ENCODE measurements at places on chromosomes 4 and X.

GRCh38 chrX:110698696-110699095 lies 96.9 kb downstream of the CHRDL1 start:
- no peak for DNase-seq

GRCh38 chr4:151355155-151355554 lies 29.8 kb upstream of the SH3D19 start:
- no peak for DNase-seq

DNA sequence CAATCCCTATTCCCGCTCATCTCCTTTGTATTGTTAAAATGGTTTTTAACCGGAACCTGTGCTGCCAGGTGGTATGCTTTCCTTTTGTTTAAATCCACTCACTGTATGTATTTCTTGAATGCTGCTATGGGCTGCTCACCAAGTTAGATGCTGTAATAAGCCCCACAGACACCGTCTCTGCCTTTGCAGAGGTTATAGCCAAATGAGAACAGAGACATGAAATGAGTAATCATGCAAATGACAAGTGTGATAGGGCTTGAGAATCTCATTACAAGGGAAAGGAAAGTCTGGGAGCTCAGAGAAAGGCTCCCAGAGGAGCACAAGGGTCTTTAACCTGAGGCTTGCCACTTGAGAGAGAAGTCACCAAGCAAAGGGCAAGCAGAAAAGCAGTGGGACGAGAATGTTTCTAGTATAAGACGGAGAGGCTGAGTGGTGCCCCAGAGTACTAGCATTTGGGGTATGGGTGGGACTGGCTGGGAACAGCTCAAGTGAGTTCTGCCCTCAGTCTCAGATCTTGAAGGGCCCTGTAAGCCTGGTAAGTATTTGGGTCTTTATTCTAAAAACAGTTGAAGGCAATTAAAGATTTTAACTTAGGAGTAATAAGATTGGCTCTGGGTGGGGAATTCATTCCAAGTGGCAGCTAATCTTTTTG lies 110.8 kb upstream of the H2AZ1 start:
- DNase-seq, result peak; percentile 55

DNA sequence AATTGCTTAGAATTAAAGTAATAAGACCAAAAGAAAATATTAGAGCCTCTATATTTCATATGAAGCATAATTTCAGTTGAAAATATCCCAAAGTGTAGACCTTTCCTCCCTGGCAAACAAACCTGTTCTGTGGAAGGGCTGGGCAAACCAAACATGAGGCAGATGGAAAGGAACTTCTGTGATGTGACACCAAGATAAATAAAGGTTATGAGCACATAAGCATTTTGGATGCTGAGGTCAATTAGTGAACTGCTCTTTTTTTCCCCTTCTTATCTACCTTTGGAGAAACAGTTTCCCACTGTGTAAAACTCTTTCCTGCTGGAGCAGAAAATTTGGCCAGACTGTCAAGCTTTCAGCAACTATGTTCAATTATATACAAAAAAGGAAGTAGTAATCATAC lies 109.6 kb upstream of the STIM2 start:
- no peak for DNase-seq

DNA sequence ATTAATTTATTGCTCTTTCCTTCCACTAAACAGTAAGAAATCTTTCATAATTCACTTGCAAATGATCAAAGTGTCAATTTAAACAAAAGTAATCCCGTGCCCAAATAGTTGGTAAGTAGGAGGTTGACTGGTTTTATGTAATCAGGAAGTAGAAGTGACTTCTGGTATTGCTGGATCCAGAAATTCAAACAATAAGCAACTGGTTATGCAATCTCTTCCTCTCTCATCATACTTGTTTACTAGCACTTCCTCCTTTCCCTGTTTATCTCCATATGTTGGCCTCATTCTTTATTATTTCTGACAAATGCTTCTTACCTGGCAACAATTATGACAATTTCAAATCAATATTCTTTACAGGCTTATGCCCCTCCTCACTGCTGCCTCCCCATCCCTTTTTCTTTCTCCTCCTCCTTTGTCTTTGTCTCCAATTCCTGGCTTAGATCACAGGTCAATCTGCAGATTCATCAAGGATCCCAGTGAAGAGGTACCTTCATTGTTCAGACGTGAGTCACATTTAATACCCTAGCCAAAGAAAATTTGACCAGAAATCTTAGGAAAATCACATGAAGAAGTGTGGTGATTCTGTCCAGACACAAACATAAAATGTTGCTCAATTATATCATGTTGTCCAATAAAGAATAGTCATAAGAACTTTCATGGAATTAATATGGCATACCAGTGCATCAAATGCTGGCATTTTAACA lies 323.2 kb upstream of the PCDH7 start:
- DNase-seq, result no peak

- no peak for DNase-seq
These were observed 84.6 kb upstream of the PPP2R3B start for GRCh38 chrX:471281-471680.

GRCh38 chrX:10142041-10142599 lies 14.7 kb upstream of the CLCN4 start:
- DNase-seq, result no peak

DNA sequence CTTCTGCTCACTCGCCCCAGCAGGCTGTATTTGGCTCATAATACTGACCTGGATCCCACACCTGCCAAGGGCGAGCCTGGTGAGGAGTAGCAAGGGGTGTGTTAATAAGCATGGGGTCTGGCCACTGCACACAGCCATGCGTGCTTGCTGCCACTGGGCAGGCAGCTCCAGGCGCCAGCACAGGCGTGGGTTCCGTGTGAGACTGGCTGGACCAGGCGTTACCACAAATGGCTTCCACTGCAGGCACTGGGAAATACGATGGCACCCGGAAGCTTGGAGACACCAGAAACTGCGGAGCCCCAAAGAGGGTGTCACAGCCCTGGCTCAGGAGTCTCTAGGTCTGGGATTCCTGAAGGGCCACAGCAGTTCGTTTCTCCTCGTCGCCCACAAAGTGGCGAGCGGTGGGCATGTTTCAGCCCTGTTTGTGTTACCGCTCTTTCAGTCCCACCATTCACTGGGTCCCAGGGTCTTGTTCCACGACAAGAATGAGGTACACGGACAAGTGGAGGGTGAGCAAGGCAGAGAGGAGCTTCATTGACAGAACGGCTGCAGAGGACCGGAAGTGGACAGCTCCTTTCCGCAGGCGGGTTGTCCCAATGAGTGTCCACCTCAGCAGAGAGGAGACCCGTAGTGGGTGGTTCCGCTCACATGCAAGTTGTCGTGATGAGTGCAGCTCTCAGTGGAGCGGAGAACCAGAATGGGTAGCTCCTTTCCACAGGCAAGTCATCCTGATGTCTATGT lies 428.9 kb downstream of the EPHA5 start:
- DNase-seq, result no peak

- no peak for DNase-seq
These were observed 11.7 kb downstream of the TLR7 start for GRCh38 chrX:12878536-12878935.

GRCh38 chr4:138967313-138967712 lies 48.3 kb upstream of the NOCT start:
- DNase-seq, result no peak

GRCh38 chr4:41657561-41657960 lies 91.0 kb downstream of the PHOX2B start:
- no peak for DNase-seq

All from NCI-H526 (cell line).